DND-41 (cell line): ENCODE measurements at places on chromosomes 7 and 10.

- DNase-seq: no peak
Measured at GRCh38 chr7:48887500-48887899, 36.8 kb upstream of the CDC14C start.

DNA sequence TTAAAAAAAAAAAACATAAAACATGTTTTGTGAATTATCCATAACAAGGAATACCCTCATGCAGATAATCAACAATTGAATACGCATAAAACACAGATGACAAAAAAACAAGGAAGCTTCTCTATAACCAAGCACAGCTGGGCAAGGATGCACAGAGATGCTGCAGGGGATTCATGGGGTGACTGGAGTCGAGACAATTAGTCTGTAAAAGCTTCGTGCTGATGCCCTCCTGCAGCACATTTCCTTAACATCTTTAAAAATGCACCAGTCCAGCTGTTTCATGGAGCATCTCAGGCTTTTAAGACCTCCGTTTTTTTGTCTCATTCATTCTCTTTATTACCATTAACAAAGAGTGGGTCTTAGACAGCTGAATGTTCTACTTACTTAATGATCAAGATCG is 794.0 kb upstream of the C7orf33 start:
- DNase-seq: no peak

DNA sequence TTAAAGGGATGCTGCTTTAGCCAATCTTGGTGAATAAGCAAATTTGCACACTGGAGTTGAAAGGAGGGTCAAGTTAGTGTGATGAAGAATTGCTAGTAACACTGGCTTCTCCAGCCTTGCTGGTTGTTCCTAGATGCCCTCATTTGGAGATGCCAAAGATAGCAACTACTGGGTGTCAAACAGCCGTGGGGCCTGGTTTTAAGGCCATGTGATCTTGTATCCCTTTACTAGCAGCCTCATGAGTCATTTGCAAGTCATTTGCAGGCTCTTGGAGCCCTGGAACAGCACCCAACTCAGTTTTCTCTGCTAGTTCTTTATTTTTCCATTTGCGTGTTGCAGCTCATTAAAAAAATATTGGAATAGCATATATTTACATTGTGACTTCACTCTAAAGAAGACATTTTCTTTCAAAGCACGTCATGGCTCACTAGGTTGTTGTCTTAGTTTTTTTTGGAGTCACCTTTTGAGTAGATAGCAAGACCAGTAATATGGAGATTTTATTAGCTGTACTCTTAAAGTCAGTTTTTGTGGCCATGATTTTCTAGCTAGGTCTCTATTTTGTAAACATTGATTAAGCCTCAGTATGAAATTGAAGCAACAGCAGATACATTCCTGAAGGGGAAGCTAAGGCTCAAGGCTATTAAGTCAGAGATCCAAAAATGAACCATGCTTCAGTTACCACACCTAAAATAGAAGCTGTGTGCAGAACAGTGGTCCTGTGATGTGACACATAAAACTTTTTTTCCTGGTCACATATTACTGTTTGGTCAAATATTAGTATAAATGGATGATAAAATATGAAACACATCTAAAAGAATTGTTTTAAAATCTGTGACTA is 1.3 kb downstream of the LSMEM1 start:
- DNase-seq: no peak

DNA sequence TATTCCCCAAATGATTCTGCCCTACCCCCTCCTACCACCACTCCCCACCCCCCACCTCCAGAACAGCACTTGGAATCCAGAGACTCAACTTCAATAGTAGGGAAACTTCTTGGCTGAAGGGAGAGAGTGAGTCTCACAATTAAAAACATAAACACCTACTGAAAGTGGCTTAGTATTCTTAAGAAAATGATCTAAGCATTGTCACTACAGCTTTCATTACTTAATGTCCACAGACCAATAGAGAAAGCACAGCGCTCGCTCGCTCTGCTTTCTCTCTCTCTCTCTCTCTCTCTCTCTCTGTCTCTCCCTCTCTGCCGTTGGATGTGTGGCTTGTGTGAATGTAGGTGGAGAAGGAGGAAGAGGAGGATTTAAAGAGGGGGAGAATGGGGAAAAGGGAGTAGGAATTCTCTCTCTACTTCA is 1.5 kb upstream of the SEMA3A start:
- DNase-seq: no peak

DNA sequence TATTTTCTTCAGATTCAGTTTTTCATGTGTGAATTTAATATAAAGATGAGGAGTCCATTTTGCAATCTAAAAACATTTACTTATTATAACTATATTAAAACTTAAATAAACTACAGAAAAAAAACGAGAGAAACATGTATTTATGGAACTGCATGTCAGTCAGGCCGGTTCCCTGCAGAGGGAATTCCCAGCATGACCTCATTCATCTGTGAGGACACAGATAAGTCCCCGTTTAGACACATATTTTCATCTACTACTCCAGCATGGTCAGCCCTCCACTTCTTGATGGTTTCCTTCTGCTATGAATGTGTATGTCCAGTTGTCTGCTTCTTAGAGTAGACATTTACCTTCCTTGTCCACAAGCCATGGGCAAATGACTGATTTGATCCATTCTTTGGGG is 339.1 kb downstream of the SEMA3D start:
- DNase-seq: no peak

DNA sequence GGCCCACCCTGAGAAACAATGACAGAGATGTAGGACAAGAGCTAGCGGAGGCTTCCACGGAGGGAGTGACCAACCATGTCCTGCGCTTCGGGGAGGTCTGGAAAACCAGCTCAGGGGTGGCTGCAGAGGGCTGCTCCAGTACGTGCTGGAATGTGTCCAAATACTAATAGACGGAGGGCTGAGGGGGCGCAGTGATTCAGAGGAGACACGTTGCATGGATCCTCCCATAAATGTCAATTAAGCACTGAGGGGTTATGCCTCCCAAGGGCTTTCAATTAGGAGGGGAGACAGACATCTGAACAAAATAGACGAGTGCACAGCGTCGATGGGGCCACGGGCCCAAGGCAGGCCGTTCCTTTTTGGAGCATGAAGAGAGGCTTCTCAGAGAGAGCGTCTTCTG is 51.0 kb upstream of the NPS start:
- no peak for DNase-seq

GRCh38 chr7:2075811-2076210 is 156.9 kb downstream of the MAD1L1 start:
- no peak for DNase-seq

- no peak for DNase-seq
Measured at GRCh38 chr10:112000466-112000865, 183.1 kb downstream of the GPAM start.

DNA sequence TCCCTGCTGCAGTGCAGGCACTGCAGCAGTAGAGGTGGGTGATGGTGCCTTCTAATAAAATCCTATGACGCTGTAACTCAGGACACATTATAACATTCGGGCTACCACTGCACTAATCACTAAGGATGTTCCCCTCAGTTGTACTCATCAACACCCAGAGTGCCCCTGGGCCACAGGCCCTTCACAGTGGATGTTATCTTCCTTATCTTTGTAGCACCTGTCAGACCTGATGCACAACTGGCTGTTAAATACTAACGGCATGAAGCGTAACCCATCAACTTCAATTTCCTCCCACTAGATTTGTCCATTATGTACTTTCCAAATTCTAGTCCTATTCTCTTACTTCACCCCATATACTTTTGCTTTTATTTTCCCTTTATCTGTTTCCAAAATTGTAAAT is 66.3 kb downstream of the PARD3 start:
- DNase-seq: peak; percentile 24

- DNase-seq: peak; percentile 66
Measured at GRCh38 chr10:86413046-86413728, 46.6 kb upstream of the GRID1 start.

DNA sequence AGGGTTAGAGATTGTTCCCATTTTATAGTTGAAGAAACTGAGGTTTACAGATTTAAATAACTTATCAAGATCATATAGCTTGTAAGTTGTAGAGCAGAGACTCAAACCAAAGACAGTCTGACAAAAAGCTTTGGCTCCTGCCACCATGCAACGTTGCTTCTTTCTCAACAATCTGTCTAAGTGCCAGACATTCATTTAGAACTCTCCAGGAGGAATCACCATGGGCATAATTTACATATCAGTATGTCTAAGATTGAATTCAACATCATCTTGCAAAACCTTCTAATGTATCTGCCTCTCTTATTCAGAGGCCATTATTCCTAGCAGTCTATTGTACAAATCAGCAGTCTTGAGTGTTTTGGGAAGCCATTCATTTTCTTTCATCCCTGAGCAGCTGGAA is 163.5 kb upstream of the PLXDC2 start:
- DNase-seq: no peak

- no peak for DNase-seq
Measured at GRCh38 chr7:158366916-158367633, 220.5 kb downstream of the PTPRN2 start.

DNA sequence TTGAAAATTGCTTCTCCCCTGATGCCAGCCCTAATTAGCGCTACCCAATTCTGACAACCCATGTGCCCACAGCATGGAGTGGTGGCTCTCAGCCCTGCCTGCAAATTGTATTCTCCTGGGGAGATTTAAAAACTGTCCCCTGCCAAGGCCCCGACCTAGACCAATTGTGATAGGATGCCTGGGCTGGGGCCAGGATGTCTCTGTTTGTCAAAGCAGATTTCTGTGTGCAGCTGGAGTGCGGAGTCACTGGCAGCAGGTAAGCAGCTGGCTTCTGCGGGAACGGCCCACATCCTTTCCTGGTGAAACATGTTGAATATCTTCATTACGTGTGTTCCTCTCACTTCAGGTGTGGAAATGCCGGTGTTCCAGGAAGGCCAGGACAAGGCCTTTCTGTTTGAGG is 238.6 kb downstream of the WDR37 start:
- DNase-seq: no peak

DNA sequence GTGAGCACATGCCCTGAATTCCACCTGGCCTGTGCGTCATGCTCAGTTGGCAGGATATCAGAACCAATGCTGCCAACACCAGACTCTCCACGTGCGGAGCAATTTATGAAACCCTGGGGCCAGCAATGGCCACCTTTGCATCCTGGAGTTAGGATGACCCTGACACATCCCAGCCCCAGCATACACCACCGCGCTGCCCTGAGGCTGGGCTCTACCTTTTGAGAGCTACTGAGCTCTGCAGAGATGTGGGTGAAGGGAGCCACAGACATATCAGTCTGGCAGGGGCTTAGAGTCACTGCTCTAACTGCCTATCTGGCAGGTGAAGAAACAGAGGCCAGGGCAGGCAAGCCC is 41.9 kb downstream of the SYPL1 start:
- DNase-seq: no peak

- DNase-seq: no peak
Measured at GRCh38 chr10:94333051-94333450, 29.7 kb downstream of the NOC3L start.

DNA sequence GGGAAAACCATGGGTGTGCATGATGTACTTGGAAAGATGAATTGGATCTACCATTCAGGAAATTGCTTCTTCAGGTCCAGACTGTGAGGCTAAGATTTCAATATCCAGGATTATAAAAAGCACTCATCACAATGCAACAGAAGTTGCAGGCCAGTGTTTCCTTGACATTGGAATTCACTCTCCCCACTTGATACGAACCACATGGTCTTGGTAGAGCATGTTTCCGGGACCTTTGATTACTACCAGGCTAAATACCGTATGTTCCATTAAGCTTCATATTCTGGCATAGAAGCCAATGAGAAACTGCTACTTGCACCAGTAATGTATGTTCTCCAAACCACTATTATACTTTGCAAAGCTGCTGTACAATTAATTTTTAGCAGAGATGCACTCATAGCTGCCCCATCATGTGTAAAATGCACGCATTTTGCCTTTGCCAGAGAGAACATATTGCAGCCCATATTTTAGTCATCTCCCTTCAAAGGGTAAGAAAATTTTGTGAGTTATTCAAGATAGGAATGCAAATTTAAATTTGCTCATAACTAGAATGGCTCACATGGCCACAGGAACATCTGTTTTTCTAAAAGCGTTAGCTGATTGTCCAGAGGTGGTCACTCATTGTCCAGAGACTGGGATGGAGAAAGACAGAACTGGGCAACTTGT is 8.1 kb downstream of the FRMD4A start:
- no peak for DNase-seq

DNA sequence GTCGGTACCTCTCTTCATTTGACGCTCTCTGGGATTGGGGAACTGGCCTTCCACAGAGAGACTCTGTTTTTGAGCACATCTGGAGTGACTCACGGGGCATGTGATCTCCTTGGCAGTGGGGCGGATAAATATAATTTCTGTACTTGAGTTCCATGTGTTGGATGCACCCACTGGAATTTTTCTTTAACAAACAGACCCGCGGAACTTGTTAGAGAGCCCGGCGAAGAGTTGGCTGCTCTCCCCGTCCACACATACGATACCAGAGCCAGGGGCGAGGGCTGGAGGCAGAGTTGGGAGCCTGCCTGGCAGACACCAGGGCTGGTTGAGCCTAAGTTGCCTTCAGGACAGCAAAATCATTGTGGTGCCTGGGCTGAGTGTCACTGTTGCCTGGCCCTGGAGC is at the start of gene FAM180A:
FAM180A (minus strand) TSS at position 44 of the 400 bp plus-strand sequence. CDS start 233 bp downstream, outside the sequence.
- DNase-seq: no peak

GRCh38 chr7:27478084-27478483 is 184.6 kb downstream of the HIBADH start:
- no peak for DNase-seq

GRCh38 chr10:121633056-121633455 is 34.8 kb upstream of the FGFR2 start:
- DNase-seq: no peak

GRCh38 chr7:146090023-146090645 is 26.5 kb upstream of the CNTNAP2 start:
- peak; percentile 4 for DNase-seq

DNA sequence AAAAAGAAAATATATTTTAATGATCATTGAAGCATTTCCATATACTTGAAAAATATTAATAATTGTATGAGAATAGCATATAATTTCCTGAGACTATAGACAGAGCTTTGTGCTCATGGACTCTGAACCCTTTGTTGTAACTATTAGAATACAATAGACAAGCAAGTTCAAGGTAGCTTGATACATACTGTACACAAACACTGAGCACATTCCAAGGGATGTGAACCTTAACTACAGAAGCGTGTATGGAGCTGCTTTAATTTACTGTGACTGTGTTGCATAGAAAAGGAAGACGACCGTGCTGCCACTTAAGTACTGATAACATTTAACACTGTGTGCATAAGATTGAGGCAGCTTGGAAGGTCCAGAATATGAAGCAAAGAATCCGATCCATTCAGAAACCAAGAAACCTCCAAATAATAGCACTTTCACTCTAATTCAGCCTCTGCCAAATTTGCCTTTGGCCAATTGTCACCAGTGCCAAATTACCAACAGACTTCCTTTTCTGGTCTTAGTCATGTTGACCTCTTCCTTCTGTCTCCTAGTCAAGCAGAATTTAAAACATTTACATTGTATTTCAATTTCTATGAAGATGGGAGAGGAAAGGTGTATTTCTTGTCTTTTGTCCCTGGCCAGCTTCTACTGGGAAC is 566.1 kb upstream of the GALNT17 start:
- DNase-seq: no peak
